ENCODE measurements at places on chromosomes 6 and 20.

DNA sequence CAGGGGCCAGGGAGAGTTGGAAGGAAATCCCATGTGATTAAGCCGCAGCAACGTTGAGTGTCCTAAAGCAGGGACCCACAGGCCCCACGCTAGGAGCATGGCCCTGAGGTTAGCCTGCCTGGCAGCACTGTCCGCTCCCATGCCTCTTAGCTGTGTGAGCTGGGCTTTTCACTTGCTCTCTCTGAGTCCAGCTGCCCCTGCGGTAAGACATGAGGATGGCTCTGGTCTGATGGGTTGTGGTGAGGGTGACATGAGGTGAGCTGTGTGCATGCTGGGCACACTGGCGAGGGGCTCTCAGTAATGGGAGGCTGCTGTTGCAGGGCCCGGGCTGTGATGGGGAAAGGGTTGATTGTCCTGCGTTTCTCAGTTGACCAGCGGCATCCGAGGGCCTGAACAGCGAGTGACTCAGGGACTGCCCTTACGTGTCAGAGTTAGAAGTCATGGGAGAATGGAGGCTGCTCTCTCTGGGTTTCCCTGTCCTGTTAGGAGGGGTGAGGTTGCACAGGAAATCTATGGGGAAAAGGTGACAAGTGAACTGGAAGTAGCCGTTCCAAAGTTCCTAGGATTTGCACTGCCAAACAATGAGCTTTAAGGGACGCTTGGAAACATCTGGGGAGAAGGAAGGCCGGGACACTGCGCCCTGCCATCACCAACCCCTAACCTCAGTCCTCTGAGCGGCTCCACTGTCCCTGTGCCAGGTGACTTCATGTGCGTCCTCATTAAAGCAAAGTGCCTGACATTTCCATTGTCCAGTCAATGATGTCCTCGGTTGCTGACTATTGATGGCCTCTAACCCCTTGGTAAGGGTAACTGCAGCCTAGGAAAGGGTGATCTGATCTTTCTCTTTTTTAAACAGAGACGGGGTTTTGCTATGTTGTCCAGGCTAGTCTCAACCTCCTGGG lies 51.3 kb downstream of the ADNP start:
- no peak for DNase-seq

DNA sequence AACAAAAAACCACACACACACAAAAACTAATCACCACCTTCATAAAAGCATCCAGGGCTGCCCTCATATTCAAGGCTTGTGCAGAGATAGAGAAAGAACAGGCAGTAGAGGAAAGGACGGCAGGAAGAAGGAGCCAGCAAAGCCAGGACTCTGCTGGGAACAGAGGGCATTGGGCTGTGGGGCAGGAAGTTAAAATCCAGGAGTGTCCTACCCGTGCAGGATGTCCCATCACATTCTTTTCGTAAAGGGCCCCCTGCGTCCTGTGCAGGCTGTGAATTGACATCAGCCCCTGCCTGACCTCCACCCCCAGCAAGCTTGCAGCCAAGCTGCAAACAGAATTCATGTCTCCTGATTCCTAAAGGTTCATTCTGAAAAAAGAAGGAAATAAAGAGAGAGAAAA lies 96.4 kb upstream of the AKAP12 start:
- DNase-seq = no peak

DNA sequence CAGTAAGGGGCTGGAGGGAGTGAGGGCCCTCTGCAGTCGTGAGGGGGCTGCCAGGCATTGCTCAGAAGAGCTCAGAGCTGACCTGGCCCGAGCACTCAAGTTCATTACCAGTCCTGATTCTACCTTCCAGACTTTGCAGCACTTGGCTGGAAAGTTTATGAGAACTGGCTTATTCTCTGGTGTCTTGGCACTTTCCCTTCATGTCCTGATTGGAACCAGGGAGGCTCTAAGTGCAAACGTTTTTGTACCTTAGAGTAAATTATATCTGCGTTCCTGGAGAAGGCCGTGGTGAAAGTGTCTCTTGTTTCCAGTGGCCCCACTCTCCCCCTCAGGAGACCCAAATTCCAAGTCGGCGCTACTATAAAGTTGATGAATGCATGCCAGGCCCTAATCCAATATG lies 402.3 kb downstream of the CDC5L start:
- DNase-seq = no peak

- no peak for DNase-seq
These were observed 8.5 kb upstream of the FABP7 start for GRCh38 chr6:122770835-122771601.

DNA sequence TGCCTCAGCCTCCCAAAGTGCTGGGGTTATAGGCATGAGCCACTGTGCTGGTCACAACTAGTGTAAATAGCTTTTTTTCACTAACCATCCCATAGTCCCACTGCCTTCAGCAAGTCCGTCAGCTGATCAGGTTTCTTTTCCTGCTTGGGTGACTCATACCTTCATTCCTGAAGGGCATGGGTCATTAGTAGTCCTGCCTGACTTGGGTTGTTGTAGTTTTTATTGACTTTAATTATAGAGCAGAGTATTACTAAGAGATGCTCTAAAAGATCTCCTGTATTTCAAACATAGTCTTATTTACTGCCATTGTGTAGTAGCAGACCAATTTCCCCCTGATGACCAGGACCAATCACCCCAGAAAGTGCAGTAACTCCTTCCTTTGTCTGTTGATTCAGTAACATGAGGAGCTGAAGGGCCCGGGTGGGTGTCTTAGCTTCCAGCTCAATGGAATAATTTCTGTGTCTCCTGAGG lies 25.8 kb downstream of the HLA-C start:
- no peak for DNase-seq

GRCh38 chr20:10096790-10097189 lies 62.0 kb downstream of the ANKEF1 start:
- no peak for DNase-seq

- no peak for DNase-seq
These were observed 18.1 kb downstream of the TOP1 start for GRCh38 chr20:41046716-41047115.

All from activated T-helper 1 cell treated with Interleukin-2 at 50 U/mL for 16 hours (primary cell).